ENCODE measurements at places on chromosomes 16 and 17.

- no peak for DNase-seq
These were observed 379.4 kb upstream of the TNRC6C start for GRCh38 chr17:77579131-77579530.

- no peak for DNase-seq
These were observed 36.0 kb downstream of the ITFG1 start for GRCh38 chr16:47424846-47425245.

DNA sequence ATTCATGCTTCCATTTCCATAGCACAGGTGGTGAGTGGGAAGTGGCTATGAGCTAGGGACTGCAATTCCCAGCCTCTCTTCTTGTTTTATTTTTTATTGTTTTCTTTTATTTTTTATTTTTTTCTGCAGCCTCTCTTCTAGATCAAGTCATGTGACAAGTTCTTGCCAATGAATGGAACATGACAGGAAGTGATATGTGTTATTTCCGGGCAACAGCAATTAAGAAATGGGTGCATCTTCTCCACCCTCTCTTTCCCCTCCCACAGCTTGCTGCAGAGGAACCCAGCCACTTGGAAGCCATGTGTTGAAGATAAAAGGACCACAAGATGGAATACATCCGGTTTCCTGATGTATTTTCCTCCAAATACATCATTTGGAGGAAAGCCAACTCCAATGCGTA lies 23.6 kb downstream of the IRX5 start:
- no peak for DNase-seq

DNA sequence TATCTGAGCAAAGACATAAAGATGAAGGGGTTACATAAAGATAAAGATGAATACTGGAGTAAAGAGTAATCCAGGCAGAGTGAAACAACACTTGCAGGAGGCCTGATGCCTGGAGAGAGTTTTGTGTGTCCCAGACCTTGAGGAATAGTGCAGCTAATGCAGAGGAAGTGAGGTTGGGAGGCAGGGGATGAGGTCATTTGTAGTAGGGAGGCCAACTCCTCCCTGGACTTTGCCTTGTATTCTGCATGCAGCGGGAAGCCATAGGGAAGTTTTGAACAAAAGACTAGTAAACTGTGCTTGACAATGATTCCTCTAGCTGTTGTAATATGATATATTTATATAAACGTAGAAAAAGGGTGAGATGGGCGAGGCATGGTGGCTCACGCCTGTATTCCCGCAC lies 356.6 kb downstream of the KCNJ2 start:
- no peak for DNase-seq

DNA sequence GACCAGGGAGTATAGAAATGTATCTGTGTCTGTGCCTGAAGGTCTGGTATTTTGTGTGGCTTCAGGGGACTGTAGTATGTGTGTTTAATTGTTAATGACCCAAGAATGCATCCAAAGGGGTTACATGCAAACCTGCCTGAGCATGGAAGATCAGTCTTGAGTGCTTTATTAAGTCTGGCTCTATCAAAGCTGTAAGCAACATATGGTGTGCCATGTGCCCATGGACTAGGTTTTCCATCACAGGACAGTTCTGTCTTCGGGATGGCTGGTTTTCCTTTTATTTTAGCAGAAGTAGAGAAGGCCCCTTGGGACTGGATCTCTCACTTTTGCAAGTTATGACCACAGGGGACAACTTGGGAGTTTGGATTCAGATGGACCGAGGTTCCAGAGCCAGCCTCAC lies 18.2 kb downstream of the RBFOX1 start:
- DNase-seq, result no peak

DNA sequence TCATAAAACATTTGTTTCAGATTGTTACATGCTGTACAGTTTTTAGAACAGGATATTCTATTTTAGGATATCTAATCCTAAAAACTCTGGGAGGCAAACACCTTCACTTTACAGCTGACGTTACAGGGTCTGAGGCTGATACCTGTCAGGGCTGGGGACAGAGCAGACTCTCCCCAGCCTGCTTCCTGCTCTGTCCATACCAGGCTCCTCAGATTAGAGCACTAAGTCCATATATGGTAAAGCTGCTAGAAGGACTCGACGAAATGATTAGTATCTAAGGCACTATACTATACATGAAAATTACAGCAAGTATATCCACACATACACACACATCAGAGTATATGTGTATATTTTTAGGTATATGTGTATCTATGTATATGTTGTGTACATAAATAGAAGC lies 125.2 kb downstream of the ZFHX3 start:
- DNase-seq, result no peak

DNA sequence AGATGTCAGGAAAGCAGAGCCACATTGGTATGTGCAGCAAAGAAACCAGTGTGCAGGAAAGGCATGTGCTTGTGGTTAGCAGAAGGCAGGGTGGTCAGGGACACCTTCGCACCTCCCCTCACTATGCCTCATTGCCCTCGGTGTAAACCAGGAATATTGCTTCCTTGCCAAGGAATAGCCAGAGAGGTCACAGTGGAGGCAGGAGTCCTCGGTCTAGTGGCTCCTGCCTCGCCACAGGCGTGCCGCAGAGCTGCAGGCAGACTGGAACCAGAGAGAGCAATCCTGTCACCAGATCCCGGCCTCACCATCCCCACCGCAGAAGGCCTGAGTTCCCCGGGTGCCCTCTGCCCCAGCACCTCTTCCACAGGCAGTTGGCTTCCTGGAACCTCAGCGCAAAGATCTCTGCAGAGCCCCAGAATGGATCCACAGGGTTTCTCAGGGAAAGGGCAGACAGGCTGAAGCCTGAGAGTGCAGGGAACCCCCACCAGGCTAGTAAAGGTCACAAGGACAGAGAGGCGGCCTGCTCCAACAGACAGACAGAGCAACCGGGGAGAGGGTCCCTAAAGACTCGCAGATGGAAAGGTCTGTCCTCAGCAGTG lies 21.6 kb downstream of the CCDC182 start:
- DNase-seq, result no peak

DNA sequence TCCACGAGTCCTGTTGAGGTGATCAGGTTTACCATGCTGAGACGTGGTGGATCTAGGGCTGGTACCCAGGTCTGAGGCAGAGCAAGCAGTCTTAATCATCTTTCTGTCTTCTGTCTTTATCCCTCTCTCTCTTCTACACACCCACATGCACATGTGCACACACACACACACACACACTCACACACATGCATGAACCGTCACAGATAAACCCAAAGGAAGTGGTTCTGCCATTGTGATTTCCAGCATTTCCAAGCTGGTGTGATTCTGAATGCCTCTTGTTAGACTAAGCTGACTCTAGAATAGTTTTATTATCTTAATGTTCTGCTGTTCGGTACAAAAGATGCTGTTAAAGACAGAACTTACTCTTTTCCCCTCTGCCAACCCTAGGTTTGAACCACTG lies 411.8 kb upstream of the SALL1 start:
- DNase-seq, result no peak

DNA sequence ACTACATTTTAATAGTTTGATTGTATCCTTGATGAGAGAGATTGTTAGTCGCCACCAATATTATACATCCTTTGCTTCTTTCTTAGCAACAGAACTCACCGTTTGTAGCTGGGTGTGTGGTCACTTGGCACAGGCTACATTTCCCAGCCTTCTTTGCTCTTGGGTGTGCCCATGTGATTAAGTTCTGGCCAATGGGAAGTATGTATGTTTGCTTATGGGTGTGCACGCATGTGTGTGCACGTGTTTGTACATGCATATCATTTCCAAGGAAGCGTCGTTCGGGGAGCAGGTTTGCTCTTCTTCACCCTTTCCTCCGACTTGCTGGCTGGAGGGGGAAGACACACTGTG lies 4.4 kb upstream of the SEC14L1 start:
- DNase-seq, result no peak

DNA sequence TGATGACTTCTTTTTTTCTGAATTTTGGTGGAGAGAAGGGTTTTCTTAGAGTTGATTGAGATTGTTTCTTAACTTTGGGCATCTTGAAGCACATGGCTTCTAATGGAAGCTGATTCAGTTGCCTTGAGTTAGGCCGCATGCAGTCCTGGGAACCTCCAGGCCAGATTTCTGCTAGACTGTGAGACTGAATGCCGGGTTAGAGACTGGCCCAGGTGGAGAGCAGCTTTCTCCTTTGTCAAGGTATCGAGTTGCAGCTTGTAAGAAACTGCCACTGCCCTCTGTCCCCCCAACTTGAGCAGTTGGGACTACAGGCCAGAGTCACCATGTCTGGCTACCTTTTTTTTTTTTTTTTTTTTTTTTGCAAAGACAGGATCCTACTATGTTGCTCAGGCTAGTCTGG lies 77.6 kb downstream of the CLEC16A start:
- DNase-seq, result no peak

- no peak for DNase-seq
These were observed 139.5 kb downstream of the BCAS3 start for GRCh38 chr17:60817192-60817591.

DNA sequence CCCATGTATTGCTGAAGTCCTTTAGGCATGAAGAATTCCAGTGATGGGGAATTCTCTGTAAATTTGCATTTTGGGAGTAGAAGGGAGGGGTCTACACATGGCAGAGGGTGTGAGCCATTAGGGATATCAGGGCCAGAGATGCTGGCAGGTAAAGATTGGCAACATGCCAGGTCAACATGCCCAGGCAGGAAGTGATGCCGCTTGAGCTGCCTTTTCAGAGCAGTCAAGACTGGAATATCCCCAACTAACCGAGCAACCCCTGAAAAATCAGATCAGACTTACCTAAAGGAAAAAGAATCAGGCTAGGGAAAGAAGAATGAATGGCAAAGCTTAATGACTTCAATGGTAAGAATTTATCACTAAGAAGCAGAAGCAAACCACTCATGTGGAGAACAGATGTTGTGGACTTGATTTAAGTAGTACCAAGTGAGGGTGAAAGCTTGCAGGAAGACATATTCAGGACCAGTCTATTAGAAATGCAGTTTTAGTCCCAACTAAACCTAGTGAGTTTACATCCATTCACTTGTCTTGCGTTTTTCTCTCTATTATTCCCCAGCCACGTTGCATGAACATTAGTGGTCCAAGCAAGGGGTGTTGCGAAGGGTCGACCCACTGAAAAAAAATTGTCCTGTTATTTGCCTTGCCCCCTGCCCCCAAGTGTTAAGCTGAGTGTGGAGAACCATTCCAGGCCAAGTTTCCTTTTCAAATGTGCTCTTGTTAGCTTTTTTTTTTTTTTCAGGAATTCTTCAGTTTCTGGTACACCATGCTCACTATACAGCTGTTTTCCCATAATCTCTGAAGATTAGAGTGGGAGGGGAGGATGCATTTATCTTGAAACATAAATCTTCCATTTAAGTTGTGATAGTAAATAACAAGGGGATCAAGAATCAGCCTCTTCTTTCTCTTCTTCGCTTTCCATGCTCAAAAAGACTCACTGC lies 105.2 kb downstream of the ABCA8 start:
- DNase-seq, result no peak

- DNase-seq, result no peak
These were observed 148.9 kb downstream of the MRTFB start for GRCh38 chr16:14219983-14220382.

GRCh38 chr16:21281698-21282389 lies 3.8 kb upstream of the CRYM start:
- no peak for DNase-seq

- DNase-seq, result no peak
These were observed 3.2 kb downstream of the ZSCAN10 start for GRCh38 chr16:3095869-3096268.

DNA sequence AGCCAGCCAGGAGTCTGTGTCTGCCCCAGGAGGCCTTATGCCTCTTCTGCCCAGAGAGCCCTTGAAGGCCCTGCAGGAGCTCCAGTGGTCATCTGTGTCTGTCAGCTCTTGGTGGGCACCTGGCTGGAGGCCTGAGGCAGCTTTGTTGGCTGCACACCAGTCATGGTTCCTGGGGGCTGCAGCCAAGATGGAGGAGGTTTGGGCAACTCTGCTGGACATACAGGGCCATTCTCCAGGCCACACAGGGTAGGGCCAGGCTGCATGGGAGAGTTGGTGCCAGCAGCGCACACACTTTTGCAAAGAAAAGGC lies 29.4 kb downstream of the B9D1 start:
- no peak for DNase-seq

- DNase-seq, result no peak
These were observed 761 bp downstream of the GAN start for GRCh38 chr16:81315271-81316175.

DNA sequence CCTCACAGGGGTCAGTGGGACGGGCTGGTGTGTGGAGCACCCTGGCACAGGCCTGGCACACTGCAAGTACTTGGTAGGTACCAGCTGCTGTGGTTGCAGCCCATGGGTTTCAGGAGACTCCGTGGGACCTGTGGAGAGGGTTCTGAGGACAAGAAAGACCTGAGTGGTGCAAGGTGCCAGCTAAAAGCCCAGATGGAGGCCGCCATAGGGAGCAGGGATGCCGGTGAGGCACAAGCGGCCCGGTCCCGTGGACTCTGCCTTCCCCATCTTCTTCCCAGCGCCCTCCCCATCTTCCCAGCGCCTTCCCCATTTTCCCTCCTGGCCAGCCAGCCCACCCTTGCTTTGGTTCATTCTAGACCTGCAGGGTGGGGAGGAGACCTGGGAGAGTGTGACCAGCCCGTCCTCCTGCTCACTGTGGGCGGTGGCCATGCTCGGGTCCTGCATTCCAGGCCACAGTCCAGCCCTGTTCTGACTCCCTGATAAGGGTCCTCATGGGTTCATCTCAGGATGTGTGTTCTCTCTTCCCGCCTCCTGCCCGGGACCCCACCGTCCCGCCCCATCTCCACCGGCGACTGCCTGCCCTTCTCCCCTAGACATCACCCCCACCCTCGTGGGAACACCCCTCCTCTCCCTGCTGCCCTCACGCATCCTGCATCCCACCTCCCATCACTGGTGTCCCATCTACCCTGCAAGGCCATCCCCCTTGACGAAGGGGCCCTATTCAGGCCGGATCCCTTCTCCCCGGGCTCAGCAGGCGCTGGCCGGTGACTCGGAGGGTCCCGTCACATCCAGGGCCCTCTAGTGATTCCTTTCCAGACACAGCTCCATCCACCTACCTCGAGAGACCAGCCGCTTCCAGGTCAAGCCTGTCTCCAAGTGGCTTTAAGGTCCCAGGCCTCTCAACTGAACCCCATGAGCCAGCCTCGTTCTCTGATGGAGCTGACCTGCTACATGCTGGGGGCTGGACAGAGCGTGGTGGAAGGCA lies 3.4 kb downstream of the ZNF469 start:
- no peak for DNase-seq

GRCh38 chr17:50198026-50198669 lies 3.3 kb downstream of the COL1A1 start:
- DNase-seq, result no peak

DNA sequence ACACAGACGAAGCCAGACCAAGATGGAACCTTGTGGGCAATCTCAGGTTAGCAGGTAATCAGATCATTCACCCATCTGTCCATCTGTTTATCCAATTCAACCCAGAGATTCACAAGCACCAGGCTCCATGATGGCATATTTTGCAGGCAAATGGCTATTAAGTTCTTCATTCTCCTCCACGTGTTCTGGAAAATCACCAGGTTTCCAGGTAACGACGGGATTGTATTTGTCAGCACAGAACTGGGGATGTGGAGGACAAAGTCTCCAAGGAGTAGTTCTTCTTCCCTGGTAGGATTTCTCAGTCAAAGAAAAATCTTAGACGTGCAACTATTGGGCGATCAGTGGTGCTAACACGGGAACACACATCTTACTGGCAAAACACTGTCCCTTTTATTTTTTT lies 368.8 kb downstream of the SLC39A11 start:
- no peak for DNase-seq

- no peak for DNase-seq
These were observed 16.1 kb upstream of the ABCA5 start for GRCh38 chr17:69342896-69343644.

GRCh38 chr17:69733171-69734012 lies 318.9 kb downstream of the MAP2K6 start:
- DNase-seq, result no peak

- no peak for DNase-seq
These were observed 50.1 kb downstream of the PECAM1 start for GRCh38 chr17:64340557-64340956.

Data from stimulated activated CD8-positive, alpha-beta memory T cell treated with anti-CD3 and anti-CD28 coated beads, Interleukin-7, amount 100 ng/mL, for 1 hour (primary cell).